ENCODE measurements at places on chromosomes 2 and 18. TPM values are rescaled to one million over a fixed set of nuclear protein-coding genes. Genes with fewer than 3 reads are reported as not detected.

GRCh38 chr2:14996351-14997014 lies 364.0 kb downstream of the LRATD1 start:
- no peak for DNase-seq

- DNase-seq, result no peak
Observed at GRCh38 chr2:9212010-9212635, 5.5 kb downstream of the ASAP2 start.

The LINC00305 gene
- 4.1 TPM for polyA plus RNA-seq

The LTBP1 gene
- polyA plus RNA-seq, result 74.7 TPM

DNA sequence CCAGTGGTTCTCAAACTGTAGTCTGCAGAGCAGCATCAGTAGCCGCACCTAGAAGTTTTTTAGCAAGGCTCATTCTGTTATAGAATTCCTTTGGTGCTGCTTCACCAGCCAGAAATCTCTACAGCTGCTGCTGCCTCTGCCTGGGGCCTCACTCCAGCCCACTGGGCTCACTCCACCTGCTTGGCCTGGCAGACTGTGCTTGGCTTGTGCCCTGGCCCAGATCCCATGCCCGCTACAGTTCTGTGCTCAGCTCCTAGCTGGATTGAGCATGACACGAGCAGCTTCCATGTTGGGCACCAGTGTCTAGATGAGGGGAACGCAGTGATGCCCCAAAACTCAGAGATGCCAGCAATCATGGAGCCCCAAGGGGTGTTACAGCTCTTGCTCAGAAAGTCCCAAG lies 22.6 kb downstream of the MAPK4 start:
- DNase-seq, result no peak

DNA sequence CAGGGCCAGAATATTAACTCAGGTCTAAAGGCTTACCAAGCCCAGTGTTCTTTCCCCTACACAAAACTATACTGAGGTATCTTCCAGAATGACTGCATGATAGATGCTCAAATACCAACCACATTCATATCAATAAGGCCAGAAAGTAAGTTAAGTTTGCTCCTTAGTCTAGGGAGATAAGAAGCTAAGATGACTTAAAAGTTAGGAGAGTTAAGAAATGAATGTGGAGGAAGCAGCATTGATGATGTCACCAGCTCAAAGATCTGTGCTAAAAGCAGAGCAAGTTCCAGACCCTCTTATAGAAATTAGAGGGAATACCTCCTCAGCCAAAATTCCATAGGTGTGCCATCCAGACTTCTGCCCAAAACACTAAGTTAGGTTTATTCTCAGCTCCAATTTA lies 6.1 kb downstream of the PPP4R1 start:
- DNase-seq, result no peak
